CD4-positive, alpha-beta T cell (primary cell): ENCODE measurements at places on chromosomes 6 and 20. TPM values are rescaled to one million over a fixed set of nuclear protein-coding genes. Genes with fewer than 3 reads are reported as not detected.

The C20orf141 gene
- not detected for total RNA-seq

The SLC35B2 gene
- 7.0 TPM for total RNA-seq

The PRDM1 gene
- total RNA-seq, result 69.9 TPM

The NKAIN4 gene
- total RNA-seq, result not detected

- no peaks in the 10 kb centered on the region for H3K27me3 ChIP-seq
- DNase-seq, result no peak
- H3K4me3 ChIP-seq, result no peak overlapping the region
Measured at GRCh38 chr6:38391626-38392579, 247.8 kb downstream of the BTBD9 start.

DNA sequence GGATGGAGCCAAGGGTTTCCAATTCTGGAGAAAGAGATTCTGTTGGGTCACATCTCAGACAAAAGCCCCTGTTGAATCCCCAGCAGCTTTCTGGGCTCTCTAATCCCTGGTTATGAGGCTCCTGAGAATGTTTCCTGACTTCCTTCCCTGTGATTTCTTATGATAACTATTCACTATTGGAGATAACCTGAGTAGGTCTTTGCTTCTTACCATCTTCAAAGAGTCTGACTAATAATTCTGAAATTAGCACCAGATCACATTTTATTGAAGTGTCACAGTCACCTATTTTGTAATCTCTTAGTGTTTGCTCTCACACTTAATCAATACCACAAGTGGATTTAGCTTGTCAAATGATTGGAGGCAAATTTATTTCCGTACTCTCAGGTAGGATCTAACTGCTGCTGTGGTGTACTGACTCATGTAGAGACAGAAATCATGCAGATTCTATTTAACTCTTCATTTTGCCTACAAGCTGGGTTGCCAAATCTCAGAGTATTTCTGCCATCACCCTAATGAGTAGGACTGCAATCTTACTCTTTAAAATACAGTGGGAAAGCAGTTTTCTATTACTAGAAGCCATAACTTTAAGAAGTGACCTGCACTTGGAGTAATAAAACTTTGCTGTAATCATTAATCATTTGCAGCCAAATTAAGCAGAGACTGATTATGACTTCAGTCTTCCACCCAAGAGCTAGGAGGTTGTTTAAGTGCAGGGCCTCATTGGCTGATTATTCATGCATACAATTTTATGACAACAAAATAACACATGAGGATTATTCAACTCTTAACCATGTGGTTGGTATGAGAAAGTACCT is 422.1 kb downstream of the EPM2A start:
- no peak overlapping the region for H3K4me3 ChIP-seq
- no peaks in the 10 kb centered on the region for H3K4me1 ChIP-seq
- H3K27me3 ChIP-seq, result no peaks in the 10 kb centered on the region

- no peaks in the 10 kb centered on the region for H3K27me3 ChIP-seq
- H3K36me3 ChIP-seq, result no peaks in the 10 kb centered on the region
- no peak for DNase-seq
Measured at GRCh38 chr20:25744261-25744660, 47.6 kb upstream of the ZNF337 start.
